ENCODE measurements at places on chromosomes 6 and 20.

DNA sequence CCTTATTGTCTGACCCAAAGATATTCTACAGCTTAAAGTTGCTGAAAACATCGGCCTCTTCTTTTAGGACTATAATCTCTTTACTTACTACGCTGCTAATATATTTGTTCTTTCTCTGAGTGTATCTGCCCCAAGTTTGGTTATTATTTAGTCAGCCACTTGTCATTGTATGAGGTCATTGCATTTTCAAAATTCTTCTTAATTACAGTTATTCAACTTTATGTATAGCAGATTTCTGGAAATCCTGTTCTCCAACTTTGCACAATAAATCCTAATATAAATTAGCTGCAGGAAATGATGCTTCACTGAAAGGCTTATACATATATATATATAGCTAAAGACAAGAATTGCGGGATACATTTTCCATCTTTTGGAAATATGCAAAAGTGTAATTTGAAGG, 88.5 kb upstream of the HIVEP1 start:
- DNase-seq = no peak

GRCh38 chr6:157761926-157762325, 61.1 kb upstream of the SNX9 start:
- no peak for DNase-seq

DNA sequence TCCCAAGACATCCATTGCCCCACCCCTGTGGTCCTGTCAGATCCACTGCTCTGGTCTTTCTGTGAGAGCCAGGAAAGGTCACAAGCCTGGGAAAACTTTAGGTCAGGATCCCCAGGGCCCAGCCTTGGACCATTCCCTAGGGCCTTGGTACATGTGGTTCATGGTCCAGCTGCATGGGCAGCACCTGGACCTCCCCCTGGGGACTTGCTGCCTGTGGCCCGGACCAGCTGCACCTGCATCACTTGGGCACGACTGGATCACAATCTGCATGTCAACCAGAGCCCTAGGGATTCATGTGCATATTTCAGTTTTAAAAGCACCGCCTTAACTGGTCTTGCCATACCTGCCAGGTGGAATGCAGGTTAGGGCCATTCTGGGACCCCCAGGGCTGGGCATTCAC, 44.3 kb upstream of the MC3R start:
- no peak for DNase-seq

GRCh38 chr6:167995302-167995701, 2.2 kb upstream of the KIF25 start:
- no peak for DNase-seq

- no peak for DNase-seq
Measured at GRCh38 chr6:40391086-40391485, 196.1 kb downstream of the LRFN2 start.

GRCh38 chr6:68427630-68428029, 207.5 kb upstream of the ADGRB3 start:
- no peak for DNase-seq

DNA sequence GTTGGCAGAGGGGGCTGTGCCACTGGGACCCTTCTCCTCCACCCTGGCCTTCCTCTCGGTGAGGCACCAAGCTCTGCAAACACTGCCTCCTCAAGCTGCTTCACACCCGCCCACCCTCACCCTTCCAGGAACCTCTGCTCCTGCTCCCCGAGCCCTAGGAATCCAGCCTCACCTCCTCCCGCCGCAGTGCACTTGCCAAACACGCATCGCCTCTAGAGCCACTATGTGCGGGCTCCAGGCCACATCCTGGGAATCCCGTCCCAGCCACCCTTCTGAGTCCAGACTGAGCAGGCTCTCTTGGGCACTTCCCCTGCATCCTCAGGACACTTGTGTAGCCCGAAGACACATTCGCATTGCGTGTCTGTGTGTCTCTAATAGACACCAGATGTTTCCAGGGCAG, 18.5 kb downstream of the PSMG4 start:
- DNase-seq = no peak

DNA sequence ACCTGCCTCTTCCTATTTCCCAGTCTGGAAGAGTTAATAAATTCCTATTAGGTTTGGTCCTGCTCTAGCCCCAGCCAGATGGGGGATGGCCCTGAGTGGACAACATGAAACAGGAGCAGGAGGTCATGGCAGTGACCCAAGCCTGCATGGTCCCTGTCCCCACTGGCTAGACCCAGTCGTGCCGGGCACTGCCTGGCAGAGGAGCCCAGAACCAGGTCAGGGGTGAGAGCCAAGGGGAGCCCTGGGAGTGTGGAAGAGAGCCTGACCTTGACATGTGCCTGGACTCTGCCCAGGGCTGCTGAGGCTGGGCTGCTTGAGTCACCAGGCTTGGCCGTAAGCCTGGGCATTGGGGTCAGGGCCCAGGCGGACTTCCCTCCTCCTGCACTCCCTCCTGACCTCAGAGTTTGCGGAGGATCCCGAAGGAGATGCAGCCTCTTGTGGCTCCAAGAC, 3.6 kb downstream of the AVP start:
- no peak for DNase-seq

GRCh38 chr6:110544472-110544871, 68.1 kb upstream of the SLC22A16 start:
- no peak for DNase-seq
